SK-N-SH (cell line): ENCODE measurements at places on chromosomes 16 and 17.

DNA sequence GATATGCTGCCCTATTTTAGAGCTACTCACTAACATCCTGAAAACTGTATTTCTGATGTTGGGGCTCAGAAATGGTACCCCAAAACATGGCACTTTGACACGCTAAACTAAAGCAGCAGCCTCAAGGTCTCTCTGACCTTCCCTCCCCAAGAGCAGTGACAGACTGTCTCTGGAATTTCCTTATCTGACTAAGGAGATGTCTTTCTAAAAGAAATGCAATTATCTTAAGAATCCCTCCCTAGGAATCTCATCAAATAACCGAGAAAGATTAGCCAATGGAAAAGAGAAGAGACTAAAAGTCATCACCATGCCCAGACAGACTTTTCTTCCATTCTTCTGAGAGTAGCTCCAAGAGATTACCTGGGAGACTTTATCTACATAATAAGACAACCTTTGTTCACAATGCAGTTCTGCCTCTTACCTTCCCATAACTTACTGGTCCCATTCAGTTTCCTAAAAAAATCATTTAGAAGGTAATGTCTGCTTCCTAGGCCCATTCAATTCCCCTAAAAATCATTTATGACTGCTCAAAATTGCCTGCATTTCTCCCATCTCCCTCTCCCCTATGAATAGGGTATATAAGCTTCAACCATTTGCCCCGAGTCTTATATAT is 123.9 kb downstream of the CPPED1 start:
- DNase-seq: no peak

- no peak for DNase-seq
Observed at GRCh38 chr17:77882040-77882439, 76.5 kb upstream of the TNRC6C start.

- DNase-seq: peak; percentile 85
Observed at GRCh38 chr16:4372578-4373355, 1.1 kb downstream of the VASN start.

DNA sequence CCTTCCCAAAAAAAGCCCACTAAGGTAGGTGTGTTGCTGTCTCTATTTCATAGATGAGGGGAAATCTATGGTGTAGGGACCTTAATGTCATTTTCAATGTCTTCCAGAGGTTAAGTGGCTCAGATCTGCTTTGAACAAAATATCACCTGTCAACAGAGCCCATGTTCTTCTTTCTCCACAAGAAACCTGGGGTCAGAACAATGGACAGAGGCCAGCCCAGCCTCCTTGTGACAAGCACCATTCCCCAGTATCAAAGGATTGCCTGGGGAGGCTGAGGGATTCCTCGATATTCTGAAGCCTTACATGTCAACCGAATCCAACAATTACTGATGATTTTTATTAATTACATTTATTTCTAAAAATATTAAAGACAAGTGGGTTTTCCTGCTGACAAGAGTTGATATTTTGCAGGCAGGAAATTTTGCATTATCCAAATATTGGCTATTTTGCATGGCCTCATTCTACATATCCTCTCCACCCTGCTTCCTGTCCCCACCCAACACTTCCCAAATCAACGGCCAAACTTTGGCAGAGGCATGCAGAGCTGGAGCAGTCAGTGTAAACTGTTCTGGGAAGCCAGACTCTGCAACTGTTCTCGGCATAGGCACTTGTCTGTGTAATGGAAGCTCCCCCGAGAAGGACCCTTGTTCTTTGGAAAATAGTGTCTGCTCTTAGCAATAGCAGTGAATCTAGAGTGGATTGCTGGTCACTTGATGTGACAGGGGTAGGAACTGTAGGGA is 281.5 kb downstream of the HS3ST3A1 start:
- no peak for DNase-seq

DNA sequence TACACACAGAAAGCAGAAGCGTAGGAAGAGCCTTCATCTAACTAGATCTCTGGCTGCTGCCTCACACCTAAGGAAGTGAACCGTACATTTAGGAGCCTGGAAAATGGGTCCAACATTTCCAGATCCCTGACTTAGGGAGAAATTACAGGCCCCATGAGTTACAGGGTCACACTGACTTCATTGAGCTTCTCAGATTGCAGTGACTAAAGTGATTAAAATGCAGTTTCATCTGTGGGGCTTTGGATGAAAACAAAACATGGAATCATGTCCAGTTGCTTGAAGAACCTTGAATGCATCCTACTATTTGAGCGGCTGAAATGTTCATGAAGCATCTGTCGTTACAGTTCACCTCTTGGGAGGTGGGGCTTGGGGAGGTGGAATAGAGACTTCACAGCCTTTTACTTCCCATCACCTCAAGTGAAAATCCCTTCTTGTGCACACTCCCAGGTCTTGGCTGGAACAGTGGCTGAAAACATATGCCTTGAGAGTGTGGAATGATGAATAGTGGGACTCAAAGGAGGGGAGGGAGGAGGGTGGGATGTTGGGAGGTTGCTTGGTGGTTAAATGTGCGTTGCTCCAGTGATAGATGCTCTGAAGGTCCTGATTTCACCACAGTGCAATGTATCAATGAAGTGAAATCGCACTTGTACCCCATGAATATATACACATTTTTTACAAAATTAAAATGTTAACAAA is 19.7 kb downstream of the TEKT3 start:
- no peak for DNase-seq

- DNase-seq: no peak
Observed at GRCh38 chr16:78353640-78354275, 254.3 kb downstream of the WWOX start.

GRCh38 chr17:50818921-50819657 is 16.3 kb upstream of the WFIKKN2 start:
- no peak for DNase-seq

DNA sequence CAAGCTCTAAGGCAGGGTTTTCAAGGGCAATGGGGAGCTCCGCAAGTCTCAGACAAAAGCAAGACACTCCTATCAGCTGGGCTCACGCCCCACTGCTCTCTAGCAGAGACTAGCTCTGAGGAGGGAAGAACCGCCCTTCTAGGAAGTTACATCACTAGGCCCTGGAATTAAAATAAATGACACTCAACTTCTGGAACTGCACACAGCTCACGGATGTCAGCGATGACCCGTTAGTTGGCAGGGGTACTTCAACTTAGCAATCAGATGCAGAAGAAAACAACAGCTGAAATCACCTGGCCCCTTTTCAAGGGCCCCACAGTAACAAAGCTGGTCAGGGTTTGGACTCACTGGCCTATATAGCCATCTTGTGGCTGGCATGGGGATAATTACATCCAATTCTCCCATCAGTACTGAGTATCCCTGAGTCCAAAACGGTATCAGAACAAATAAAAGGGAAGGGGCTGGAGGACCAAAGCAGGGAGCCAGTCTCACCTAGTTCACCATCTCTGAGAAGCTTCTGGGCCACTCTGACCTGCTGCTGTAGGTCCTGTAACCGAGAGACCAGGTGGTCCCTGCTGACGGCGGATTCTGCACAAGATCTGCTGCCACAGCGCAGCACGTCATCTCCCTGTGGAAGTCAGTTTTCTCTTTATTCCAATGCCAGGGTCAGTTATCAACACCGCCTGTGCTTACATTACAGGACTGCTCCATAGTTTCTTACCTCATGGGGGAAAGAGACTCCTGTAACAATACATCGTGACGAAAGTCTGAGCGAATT is 22.2 kb downstream of the SERPINF1 start:
- DNase-seq: peak; percentile 78

- no peak for DNase-seq
Observed at GRCh38 chr17:33688771-33689170, 395.7 kb upstream of the ASIC2 start.

GRCh38 chr16:11139326-11140097 is 116.5 kb downstream of the SOCS1 start:
- no peak for DNase-seq

DNA sequence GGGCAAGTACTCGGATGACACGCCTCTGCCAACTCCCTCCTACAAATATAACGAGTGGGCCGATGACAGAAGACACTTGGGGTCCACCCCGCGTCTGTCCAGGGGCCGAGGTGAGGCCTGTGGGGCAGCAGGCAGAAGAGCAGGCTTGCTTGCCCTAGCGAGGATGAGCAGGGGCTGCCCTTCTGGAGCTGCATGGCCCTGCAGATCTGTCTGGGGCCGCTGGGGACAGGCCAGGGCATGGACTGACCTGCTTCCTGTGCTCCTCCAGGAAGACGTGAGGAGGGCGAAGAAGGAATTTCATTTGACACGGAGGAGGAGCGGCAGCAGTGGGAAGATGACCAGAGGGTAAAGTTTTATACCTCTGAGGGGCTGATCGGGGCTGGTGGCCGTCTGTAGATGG is 5.3 kb downstream of the DHX38 start:
- DNase-seq: no peak

GRCh38 chr16:86752582-86753175 is 174.3 kb downstream of the FOXL1 start:
- no peak for DNase-seq

GRCh38 chr16:69522732-69523404 is 42.9 kb upstream of the NFAT5 start:
- peak; percentile 53 for DNase-seq

- DNase-seq: no peak
Observed at GRCh38 chr17:28810437-28810836, 32.2 kb downstream of the FAM222B start.

- no peak for DNase-seq
Observed at GRCh38 chr16:19567560-19567959, 12.1 kb downstream of the VPS35L start.

GRCh38 chr17:50181144-50181543 is 15.3 kb downstream of the SGCA start:
- no peak for DNase-seq

GRCh38 chr17:69346766-69347165 is 19.8 kb upstream of the ABCA5 start:
- no peak for DNase-seq

- DNase-seq: peak; percentile 61
Observed at GRCh38 chr16:20385844-20386832, 18.4 kb downstream of the PDILT start.

- DNase-seq: no peak
Observed at GRCh38 chr16:57651344-57652333, 16.5 kb upstream of the ADGRG3 start.

- no peak for DNase-seq
Observed at GRCh38 chr17:8776881-8777280, 18.5 kb upstream of the SPDYE4 start.

DNA sequence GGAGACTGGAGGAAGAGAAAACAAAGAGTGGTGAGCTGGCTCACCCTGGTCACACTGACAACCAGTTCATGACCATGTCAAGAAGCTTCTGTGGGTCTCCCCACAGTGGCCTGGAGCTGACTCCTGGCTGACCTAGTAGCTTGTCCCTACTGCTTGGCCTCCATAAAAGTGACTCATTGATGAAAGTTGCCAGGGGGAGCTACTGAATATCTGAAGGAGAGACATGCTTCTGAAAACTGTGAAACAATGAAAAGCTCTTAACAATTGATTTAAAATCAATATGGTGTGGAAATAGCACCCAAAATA is 22.0 kb downstream of the SMPD3 start:
- no peak for DNase-seq

GRCh38 chr17:36714789-36715188 is 113.4 kb downstream of the MRM1 start:
- no peak for DNase-seq

DNA sequence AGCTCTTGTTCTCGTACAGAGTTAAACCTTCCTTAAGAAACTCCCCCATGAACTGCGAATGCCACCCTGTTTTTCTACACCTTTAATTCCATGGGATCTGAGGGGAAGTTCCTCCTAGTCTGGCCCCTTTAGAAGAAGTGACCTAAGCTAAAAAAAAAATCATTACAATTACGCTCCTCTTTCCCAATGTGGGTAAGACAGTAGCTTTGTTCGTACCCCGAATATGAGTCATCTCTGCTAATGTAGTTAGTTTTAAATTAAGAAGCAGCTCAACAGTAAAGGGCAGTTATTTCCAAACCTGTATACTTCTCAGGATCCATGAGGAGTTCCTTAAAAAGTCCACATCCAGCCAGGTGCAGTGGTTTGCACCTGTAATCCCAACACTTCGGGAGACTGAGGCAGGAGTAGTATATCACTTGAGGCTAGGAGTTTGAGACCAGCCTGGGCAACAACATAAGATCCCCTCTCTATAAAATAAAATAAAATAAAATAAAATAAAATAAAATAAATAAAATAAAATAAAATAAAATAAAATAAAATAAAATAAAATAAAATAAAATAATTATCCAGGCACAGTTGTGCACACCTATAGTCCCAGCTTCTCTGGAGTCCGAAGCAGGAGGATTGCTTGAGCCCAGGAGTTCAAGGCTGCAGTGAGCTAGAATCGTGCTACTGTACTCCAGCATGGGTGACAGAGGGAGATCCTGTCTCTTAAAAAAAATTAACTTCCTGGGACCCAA is 26.1 kb downstream of the RCVRN start:
- no peak for DNase-seq
